ENCODE measurements at places on chromosomes 4 and X.

DNA sequence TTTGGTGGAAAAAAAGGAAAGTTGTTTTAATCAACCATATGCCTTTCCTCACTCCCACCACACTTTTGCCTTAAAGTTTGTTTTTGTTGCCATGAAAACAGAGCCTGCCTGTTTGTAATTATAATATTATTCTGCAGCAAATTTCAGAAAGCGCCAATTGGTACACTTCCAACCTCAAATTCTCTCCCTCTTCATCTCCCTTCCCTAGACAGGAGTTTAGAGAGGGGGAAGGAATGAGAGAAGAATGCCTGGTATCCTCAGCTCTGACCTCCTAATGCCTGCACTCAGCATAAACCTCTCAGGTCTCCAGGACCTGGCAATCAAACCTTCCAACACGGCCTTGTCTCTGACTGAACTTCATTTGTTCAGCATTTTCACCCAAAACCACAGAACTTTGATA lies 138.4 kb upstream of the HCCS start:
- DNase-seq, result no peak

GRCh38 chr4:127505203-127505602 lies 127.6 kb upstream of the INTU start:
- DNase-seq, result no peak

DNA sequence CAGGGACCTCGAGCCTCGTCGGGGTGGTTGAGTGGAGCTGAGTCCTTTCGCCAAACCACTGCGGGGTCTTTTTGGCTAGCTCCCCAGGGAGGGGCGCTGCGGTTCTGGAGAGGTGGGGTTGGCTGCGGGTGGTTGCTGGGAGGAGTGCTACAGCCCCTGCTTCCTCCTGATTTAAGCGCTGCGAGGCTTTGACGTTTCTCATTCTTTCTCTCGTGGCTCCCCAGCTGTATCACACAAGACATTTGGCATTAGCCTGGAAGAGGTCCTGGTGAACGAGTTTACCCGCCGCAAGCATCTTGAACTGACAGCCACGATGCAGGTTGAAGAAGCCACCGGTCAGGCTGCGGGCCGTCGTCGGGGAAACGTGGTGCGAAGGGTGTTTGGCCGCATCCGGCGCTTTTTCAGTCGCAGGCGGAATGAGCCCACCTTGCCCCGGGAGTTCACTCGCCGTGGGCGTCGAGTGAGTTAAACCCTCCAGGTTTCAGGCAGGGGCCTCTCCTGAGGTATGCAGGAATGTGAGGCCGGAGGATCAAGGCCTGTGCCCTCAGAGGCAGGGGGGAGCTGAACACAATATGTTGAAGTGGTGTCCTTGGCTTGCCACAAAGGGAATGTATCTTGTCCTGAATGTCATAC lies 25.5 kb downstream of the ARHGAP36 start:
- no peak for DNase-seq

GRCh38 chrX:111811831-111812230 lies 64.2 kb upstream of the TRPC5OS start:
- DNase-seq, result no peak

- no peak for DNase-seq
Observed at GRCh38 chr4:93810340-93810992, 18.1 kb upstream of the ATOH1 start.

GRCh38 chrX:106415276-106415895 lies 196.4 kb upstream of the RADX start:
- DNase-seq, result no peak

GRCh38 chr4:120821029-120821428 lies 101.5 kb downstream of the PRDM5 start:
- no peak for DNase-seq

DNA sequence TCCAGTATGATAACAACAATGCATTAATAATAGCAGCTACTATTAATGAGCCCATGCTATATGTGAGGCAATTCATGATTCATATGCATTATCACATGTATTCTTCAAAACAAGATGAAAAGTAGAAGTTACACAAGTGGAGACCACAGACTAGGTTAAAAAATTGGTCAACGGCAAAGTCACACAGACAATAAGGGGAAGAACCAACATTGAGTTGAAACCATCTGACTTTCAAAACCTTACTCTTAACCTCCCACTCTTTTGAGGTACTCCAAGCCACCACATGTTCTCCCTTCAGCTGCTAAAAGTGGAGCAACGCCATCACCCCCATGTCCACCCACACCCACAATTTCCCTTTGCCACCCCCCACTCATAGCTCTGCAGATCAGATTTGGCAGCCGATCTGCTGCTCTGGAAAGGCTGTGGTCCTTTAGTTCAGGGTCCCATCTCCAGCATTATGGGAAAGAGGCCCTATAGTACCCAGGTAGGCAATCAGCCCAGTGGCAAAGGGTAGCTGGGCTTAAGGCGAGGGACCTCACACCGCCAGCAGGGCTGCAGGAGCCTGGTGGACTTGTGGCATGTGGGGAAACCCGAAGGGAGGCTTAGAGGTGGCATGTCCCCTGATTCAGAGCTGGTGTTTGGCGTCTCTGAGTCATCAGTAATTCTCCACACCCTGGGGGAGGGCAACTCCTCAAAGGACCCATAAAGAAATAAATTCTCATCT lies 33.5 kb upstream of the CYBB start:
- no peak for DNase-seq

DNA sequence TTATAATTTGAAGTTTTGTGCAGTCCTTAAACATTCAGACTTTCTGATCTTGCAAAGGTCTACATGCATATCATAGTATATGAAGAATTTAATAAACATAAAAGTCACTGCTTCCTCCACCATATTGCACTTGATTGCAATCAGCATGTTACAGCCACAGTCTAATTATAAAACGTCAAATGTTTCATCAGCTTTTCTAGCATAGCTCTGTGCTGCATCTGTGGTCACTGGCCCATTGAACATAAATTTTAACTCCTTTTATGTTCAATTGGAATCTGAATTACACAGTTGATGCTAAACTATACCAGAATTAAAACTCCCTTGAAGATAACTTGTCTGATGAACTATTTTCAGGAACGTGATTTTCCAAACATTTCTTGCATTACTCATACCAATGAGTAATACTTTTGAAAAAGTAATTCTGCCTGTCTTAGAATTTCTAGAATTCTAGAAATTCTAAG lies 329.1 kb downstream of the GALNTL6 start:
- DNase-seq, result no peak

DNA sequence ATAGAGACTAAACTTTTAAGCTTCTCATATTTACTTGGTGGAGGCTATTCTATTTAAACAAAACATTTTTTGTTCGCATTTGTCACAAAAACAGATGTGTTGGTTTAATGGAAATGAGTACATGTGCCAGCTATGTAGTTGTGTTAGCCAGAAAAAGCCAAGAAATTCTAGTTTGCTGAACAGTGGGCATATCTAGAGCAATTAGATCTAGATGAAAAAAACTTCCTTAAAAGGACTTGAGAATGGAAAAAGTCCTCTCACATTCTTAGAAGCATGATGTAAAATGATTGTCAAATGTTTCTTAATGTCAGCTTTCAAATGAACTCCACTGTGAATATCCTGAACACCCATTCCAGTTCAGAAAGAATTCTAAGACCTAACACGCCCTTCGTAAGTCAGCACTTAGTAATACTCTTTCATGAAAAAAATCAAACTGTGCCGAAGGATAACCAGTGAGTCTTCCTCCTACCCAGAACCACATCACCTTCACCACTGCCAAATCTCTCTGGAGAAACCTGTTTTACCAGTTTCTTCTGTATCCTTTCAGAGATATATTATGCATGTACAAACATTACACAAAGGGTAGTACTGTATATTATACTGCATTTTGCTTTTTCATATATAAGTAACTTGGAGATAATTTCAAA lies 28.2 kb downstream of the PHKA1 start:
- no peak for DNase-seq

DNA sequence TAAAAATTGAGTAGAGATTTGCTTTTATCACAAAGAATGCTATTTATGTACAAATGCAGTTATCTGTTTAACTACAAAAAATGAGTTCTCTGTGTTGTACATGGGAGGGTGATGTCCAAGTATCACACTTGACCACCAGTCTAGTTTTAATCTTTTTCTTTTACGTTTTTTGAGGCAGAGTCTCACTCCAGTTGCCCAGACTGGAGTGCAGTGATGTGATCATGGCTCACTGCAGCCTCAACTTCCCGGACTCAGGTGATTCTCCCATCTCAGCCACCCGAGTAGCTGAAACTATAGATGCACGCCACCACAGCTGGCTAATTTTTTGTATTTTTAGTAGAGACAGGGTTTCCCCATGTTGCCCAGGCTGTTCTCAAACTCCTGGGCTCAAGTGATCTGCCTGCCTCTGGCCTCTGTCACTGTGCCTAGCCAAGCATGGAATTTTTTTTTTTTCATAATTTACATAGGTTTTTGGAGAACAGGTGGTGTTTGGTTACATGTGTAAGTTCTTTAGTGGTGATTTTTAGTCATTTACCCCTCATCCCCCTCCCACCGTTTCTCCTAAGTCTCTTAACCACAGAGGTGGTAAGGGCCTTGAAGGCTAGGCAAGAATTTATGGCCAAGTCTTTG lies 47.9 kb upstream of the RPA4 start:
- no peak for DNase-seq

GRCh38 chrX:19225909-19226308 lies 103.6 kb upstream of the ADGRG2 start:
- DNase-seq, result no peak

DNA sequence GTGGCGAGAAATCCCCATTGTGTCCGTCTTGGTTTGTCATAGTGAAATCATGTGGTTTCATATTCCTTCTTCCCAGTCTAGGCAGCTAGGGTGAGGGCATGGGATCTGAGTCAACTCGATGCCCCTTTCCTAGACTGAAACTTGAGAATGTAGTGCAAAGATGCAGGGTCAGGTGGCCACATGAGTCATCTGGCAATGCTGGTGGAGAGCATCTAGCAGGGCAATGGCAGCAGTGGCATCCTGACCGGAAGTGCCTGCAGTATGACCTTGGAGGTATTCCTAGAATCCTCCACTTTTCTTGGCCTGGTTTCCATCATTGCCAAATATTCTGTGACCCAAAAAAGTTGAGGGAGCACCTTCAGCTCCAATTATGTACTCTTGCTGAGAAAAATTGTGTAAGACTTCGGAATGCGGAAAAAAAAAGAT lies 39.1 kb upstream of the TMEM184C start:
- DNase-seq, result no peak

DNA sequence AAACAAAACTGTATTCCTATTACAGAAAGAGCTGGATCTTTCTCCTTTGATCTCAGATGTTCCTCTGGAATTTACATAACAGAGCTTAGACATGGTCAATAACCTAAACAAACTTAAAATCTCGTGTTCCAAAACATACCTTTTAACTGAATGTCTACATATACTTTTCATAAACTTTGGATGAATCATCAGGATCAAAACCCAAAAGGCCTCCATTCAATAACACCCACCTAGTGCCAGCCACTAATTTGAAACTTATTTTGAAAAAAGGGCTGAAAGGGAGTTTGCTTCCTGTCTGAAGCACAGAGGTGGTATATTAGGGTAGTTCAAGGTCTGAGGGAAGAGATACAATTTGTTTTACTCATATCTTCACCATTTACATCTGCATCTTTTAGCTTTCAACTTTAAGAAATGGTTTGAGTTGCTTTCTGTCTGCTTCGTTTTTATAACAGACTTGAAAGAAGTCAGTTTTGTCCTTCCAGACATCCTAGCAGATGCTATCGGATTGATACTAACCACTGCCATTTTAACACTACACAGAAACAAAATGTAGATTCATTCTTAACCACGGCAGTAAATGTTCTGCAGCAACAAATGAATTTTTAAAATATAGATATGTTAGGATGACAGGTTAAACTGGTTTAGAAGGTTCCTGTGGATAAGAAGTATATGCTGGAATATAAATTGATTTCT lies 242.8 kb upstream of the DKK2 start:
- no peak for DNase-seq

DNA sequence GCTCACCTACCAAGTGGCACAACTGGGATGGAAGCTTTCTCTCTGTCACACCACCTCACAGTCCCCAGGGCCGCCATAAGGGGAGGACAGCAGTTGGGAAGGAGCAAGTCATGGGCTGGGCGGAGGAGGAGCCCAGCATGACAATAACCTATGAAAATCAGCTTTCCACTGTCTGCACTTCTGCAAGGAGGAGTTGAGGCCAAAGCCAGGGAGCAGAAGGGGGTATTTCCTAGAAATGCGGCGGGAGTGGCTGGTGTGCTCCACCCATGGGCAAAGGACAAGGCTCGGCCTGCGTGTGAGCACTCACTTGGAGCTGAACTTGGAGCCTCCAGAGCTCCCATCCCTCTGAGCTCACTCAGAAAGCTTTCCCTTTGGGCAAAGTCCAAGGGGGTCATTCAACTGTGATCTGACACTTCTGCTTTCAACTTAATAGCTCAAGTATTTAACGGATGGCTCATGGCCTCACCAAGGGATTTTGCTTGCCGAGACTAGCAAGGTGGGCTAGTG lies 18.5 kb downstream of the APLN start:
- no peak for DNase-seq

GRCh38 chr4:159837071-159837470 lies 734.2 kb downstream of the RAPGEF2 start:
- no peak for DNase-seq

DNA sequence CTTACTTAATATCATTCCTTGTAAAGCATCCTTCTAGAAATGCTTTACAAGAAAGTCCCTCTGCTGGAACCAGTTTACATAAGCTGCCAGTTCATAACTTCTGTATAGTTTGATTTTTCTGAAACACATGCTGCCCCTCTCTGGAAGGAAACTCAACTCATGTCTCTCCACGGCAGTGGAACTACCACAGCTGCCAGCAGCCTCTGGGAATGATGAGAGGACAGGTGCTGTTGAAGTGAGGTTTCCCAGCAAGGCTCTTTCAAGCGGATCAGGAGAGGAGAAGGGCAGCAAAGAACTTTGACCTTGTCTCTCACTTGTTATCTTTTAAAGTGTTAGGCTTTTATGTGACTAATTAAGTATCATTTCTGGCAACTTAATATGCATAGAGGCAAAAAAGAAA lies 7.3 kb downstream of the GRPR start:
- no peak for DNase-seq

- no peak for DNase-seq
Observed at GRCh38 chrX:11929476-11929875, 171.4 kb downstream of the MSL3 start.

DNA sequence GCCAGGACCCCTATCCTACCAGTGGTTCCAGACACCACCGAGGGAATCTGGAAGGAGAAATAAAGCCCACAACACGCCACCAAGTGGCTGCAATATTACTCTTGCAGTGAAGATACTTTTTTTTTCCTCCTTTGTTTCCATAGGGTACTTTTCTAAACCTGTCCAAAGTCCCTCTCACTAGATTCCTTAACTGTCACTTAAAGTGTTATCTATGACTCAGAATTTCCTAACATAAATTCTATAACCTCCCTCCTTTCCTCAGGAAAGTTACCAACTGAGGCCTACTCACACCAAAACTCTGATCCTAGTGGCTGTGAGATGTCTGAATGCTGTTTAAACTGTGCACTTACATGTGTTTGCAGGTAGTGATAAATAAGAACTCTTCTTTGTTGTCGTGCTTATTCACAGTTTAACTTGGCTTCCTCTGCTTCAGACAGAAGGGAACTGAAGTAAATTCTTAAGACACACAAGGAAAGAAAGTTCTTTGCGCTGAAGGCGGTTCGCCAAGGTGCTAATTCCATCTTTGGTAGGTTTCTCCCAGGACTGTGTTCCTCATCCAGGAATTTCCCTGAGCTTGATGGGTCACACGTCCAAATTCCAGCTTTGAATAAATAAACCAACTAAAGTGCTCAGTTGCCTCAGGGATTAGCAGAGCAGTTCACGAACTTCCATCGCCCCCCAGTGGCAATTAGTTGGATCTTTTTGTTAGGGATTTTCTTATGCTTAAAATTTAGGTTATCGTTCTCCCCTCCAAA lies 10.7 kb upstream of the HCCS start:
- no peak for DNase-seq

Data from activated CD4-positive, alpha-beta T cell treated with anti-CD3 and anti-CD28 coated beads for 1 hour (primary cell).